Stimulated activated CD8-positive, alpha-beta memory T cell treated with anti-CD3 and anti-CD28 coated beads, Interleukin-7, amount 100 ng/mL, for 4 hours (primary cell): ENCODE measurements at places on chromosomes 2 and 18.

GRCh38 chr2:5734859-5735520 is 42.8 kb downstream of the SOX11 start:
- DNase-seq = no peak

DNA sequence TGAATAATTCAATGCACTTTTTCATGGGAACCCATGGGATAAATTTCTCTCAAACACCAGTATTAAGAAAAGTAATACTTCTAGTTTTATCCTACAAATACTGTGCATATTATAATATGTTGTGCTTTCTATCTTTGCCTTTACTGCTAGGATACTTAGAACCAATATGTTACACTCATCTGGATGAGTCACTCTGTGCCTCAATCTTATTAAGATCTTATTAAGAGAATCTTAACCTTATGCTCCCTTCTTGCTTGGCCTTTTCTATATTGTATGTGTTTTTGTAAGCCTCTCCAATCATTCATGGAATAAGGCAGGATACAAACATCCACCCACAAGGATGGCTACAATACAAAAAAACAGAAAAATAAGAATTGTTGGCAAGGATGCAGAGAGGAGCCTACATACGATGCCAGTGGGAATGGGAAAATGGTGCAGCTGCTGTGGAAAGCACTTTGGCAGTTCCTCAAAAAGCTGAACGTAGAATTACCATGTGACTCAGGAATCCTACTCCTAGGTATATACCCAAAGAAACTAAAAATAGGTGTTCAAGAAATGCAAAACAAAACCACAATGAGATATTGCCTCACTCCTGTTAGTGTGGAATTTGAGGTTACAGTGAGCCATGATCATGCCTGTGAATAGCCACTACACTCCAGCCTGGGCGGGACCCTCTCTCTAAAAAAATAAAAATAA is 10.7 kb upstream of the TWSG1 start:
- no peak for DNase-seq

GRCh38 chr2:24918326-24919036 is 1.6 kb downstream of the ADCY3 start:
- DNase-seq = no peak

DNA sequence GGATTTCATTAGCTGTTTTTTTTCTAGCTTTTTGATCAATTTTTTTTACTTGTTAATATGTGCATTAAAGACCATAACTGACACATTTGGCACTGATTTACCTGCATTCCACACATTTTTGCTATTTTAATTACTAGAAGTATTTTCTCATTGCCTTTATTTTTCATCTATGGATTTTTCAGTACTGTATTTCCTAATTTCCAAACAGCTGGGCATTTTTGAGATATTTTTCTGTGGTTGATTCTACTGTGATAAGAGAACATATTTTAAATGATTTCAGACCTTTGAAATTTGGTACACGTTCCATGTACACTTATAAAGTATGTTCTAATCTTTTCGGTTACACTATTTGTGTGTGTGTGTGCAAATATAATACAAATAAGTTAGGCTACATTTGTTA is 135.3 kb downstream of the PARD3B start:
- DNase-seq = no peak

DNA sequence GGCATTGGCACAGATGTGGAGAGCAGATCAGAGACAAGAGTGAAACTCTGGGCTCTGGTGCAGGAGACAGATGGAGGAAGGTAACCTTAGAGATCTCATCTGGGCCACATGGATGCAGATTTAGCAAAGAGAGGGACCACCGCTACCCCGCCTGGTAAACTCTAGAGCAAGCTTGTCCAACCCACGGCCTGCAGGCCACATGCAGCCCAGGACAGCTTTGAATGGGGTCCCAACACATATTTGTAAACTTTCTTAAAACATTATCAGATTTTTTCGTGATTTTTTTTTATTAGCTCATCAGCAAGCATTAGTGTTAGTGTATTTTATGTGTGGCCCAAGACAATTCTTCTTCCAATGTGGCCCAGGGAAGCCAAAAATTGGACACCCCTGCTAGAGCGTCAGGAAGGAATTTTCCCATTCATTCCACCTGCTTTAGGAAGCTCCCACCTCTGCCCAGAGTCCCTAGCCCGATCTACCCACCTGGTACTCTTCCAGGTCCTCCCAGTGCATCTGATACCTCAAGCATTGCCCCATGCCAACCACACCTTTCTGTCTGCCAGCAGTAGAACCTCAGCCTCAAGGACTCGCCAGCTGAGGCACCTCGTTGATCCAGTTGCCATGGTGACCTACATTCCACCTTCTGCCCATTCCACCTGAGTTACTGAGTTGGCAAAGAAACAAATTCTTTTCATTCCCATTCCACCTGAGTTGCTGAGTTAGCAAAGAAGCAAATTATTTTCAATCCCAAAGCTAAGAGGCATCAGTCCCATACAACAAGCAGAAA is at the start of gene CIB4:
CIB4 (minus strand) TSS at position 586 of the 784 bp plus-strand sequence; CDS start at position 534, 52 bp downstream.
- no peak for DNase-seq

DNA sequence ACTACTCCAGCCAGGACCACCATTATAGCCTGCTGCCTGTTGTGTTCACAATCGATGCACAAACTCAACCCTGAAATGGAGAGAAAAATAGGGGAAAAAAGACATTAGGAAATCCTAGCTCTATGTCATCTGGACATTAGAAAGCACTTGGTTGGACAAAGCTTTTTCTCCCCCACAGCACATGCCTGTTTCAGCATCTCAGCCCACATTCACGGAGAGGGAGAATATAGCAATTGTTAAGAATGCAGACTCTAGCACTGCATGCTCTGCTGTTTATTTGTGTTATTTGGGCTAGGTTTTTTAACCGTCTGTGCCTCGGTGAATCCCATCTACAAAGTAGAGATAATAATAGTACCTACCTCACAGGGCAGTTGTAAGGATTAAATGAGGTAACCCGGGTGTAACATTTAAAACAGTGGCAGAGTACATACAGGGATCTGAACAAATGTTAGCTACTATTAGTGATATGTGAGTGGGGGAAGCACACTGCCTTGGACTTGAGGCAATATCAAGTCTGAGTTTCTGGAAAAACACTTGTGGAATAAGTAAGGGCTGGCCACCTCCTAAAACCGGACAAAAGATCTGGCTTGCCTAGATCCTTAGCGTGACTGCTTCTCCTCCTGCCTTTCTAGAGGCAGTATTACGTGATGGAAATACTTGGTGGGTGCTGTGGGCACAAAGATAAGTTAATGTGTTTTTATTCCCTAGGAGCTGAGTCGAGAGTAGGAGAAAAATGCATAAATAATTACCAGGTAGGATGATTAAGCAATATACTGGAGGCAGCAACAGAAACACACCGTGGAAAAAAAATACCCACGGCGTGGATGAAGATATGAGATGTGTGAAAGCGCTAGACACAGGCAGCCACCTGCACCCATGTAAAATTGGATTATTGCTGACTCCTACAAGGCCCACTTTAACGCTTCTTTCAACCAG is 1.0 kb upstream of the PPP1CB start:
- peak; percentile 20 for DNase-seq

- DNase-seq = no peak
These were observed 1489.7 kb downstream of the LRP1B start for GRCh38 chr2:140641163-140641562.
